HTR-8/SVneo (cell line): ENCODE measurements at places on chromosomes 12 and 14.

GRCh38 chr12:94832780-94833681 is 170.5 kb downstream of the NDUFA12 start:
- DNase-seq, result no peak

- no peak for DNase-seq
Observed at GRCh38 chr14:70873627-70874026, 33.6 kb upstream of the PCNX1 start.

- no peak for DNase-seq
Observed at GRCh38 chr12:54697851-54698250, 49.7 kb upstream of the DCD start.

DNA sequence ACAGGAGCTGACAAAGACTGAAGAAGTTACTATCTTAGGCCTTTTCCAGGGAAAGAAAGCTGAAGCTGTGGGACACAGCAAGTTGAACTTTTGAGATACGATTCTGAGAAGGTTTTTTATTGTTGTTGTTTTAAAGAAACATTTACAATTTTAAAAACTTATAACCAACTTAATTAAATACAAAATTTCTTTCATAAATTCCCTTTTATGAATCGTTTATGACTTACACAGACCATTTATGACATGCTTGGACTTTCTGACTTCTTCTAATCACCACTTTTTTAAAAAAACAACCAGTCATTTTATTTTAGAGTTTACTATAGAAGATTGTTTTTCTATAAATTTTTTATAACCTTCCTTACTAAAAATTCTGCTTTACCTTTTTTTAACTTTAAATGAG is 68.7 kb downstream of the DHRS2 start:
- no peak for DNase-seq

DNA sequence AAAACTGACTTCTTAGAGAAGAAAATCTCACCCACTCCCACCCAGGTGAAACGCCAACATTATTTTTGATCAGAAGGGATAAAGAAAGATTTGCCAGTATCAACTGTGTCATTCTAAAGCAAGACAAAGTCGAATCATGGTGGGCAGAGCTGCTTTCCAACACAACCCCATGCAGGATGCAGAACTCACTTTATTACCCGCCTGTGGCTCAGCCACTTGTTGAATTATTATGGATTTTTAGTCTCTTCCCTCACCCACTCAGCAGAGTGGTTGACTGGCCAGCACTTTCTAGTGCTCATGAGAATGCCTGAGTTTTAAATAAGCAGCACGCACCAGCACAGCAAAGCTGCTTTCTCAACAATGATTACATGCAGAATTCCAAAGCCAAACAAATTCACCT is 32.1 kb downstream of the CRACR2A start:
- DNase-seq, result no peak

DNA sequence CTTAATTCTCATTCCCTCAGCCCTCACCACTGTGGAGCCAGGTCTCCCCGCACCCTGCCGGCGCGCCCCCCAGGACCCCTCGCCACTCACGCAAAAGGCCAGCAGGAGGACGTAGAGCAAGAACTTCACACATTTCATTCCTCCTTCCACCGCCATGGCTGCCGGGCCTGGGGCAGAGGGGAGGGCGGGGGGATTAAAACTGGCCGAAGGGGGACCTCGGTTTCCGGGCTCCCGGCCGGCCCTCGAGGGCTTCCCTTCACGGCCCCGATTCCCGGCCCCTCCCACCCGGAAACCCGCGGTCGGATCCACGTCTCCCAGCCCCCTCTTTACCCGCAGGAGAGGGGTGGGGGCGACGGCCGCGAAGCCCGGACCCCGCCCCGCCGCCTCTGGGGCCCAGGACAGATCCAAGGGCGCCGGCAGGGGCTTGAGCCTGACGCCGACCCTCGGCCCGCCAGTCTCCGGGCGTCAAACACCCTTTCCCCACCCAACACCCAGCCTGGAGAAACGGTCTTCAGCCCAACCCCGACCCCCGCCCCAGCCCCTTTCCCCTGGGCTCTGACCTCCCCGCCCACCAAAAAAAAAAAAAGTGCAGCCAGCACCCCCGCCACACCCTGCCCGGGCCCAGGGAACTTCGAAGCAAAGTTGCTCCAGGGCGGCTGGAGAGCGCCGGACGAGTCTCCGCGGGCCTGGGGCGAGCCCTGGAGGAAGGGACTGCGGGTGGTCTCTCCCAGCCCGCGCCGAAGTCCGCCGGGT is 447 bp downstream of the CD63 start:
- DNase-seq, result no peak
